GM12891 (cell line): ENCODE measurements at places on chromosomes 3 and 15.
A peak's percentile ranks its signal among the peaks of the same experiment; 100 is the strongest.

DNA sequence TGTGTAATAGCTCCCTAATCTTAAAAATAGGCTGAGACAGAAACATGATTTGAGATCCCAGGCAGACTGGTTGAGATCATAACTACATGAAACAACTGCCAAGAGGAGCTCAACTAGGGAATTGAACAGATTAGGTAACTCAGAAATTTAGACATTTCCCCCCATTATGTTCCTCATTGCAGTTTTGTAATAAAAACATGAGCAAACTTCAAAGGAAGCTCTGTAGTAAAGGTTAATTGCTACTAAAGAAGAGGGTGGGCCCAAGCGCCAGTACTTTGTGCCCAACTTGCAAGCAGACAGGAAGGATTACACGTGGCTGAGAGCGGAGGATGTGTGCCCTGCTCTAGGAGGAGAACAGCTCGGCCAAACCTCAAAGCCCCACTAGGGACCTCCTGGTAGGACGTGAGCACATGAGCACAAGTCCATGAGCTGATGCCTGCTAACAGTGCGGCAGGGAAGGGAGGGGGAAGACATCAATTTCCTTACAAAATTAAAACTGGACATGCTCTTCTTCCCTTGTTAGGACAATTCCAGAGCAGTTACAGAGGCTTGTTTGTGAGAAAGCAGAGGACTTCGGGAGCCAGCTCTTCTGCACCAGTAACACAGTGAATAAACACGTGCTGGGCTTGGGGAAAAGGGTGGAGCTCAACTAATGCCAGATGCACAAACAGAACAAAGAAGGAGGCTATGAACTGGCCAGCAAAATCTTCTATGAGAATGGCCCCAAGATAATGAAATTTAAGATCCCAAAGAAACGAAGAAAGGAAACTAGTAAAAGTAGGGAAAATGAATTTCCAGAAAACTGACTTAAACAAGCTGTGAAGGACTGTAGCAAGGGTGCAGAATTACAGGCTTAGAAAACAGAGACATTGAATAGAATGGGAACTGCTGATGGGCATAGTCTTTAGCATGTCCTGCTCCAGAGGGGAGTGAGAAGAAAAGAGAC, 275.5 kb downstream of the MECOM start:
- no peak for DNase-seq

DNA sequence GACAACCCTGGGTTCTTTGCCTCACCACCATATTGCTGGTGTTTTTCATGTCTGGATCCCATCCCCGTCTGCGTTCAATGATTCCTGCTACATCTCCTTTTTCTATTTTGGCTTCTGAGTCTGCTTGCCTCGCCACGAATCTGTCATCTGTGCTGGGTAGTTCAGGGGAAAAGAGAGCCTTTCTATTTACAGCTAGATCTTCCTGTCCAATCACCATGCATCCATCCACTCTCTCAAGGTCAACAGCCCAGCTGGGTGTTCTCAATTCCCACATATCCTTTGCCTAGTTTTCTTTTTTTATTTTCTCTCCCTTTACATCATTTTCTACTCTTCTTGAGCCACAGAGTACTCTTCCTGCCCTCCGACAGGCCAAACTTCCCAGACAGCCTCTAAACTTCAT, 104.8 kb upstream of the RAD18 start:
- DNase-seq: no peak

DNA sequence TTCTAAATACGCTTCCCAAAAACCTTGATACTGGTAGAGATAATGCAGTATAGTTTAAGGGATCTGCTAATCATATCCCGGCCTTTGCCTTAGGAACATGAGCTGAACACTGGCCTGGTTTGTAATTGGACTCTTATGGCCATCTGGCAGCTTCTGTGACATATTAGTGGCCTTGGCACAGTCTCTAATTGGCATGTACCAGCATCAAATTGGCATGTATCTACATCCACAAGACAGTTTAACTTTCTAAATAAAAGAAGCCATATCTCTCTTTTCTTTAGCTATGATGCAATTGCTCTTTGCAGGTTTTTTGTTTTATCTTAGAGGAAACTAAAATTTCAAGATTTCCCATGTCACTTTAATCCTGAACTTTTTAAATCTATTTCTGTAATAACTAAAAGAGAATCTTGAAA, 44.6 kb upstream of the FILIP1L start:
- no peak for DNase-seq

DNA sequence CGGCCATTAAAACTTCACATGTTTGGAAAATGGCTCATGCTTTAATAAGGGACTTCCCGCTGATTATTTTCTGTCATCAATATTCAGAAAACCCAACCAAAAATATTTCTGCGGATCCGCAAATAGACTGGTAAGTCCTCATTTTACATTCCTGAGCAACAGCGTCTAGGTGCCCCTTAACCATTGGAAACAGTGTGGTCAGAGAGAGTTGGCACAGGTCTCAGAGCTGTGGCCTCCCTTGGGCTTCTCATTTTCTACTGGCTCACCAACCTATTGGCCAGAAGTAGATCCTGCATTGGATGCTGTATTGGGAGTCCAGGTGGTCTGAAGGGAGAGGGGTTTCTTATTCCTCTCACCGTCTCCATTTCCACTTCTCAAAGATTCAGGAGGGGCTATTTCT, 348.1 kb upstream of the DCBLD2 start:
- no peak for DNase-seq

GRCh38 chr3:123602325-123602724, 17.5 kb upstream of the HACD2 start:
- no peak for DNase-seq

DNA sequence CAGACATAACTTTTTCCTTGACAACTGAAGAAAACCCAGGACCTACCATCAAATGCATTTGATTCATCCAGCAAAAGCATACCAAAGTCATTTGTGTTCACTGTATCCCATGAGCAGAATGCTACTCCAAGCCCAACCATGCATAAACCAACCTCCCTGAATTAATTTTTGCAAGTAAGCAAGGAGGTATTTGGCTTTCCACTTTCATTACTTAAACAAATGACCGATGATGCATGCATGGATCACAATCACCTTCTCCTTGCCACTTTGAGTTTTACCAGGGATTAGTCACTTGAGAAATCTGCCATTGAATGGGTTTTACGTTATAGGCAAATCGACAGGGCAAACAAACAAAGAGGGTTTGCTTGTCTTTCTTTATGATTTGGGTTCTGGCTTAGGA, 214.8 kb downstream of the FMN1 start:
- DNase-seq: no peak

- peak; percentile 30 for DNase-seq
These were observed 514 bp downstream of the MBNL1 start for GRCh38 chr3:152269056-152269830.

GRCh38 chr15:57927091-57927631, 138.3 kb downstream of the ALDH1A2 start:
- DNase-seq: no peak

- DNase-seq: peak; percentile 31
These were observed 23.5 kb downstream of the IL12A start for GRCh38 chr3:160012108-160012507.
